ENCODE measurements at places on chromosomes 11 and 22.

GRCh38 chr11:79437278-79437980 is 3.4 kb downstream of the TENM4 start:
- no peak for DNase-seq

- DNase-seq = no peak
Observed at GRCh38 chr11:102304686-102305085, 12.6 kb upstream of the BIRC3 start.

DNA sequence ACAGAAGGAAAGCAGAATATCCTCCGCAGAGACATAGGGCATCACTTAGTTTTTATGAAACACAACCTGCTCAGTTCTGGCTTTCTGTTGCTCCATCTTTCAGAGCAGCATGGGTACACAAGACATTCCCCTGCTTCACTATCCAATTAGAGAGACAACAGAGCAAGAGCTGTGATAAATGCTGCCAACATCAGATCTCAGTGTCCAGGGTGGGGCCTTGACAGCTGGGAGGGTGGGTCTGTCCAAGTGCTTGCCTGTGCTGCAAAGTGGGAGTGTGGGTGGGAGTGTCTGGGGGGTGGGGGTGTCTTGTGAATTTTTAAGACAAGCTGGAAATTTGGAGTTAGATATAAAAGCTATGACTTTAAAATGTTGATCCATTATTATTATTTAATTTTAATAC is 369.6 kb downstream of the TENM4 start:
- DNase-seq = no peak

DNA sequence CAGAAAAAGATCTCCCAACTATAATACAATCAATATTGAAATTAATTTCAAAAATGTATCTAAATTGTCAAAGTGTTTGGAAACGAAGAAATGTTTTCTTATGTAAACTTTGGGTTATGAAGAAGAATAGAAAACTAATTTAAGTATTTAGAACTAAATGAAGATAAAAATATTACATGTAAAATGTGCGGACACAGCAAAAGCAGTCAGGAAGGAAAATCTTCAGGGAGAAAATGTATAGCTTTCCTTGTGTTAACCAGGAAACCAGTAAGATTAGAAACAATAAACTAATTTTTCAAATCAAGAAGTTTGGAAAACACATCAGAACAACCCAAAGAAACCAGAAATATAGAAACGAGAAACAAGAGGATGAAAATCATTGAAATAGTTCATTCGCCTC is 466.5 kb downstream of the BRD1 start:
- DNase-seq = no peak

- DNase-seq = no peak
Observed at GRCh38 chr11:120750647-120751549, 239.3 kb downstream of the GRIK4 start.

DNA sequence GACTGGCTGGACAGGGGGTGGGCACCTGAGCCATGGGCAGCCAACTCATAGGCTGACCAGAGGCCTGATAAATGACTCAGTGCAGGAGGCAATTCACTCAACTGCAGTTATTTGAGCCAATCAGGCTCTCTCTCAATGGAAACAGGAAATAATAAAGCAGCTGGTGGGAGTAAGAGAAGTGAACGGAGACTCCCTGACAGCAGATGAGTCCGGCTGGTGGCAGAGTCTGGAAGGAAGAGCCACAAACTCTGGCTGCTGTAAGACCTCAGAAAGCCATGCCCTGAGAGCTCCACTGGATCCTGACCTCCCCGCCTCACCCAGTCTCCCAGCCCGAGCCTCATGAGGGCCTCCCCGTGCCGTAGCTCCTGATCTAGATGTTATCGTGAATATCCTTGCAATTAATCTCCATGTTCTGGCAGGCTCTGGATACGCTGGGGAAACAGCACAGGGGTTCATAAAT is 69.8 kb downstream of the TRIM29 start:
- no peak for DNase-seq

DNA sequence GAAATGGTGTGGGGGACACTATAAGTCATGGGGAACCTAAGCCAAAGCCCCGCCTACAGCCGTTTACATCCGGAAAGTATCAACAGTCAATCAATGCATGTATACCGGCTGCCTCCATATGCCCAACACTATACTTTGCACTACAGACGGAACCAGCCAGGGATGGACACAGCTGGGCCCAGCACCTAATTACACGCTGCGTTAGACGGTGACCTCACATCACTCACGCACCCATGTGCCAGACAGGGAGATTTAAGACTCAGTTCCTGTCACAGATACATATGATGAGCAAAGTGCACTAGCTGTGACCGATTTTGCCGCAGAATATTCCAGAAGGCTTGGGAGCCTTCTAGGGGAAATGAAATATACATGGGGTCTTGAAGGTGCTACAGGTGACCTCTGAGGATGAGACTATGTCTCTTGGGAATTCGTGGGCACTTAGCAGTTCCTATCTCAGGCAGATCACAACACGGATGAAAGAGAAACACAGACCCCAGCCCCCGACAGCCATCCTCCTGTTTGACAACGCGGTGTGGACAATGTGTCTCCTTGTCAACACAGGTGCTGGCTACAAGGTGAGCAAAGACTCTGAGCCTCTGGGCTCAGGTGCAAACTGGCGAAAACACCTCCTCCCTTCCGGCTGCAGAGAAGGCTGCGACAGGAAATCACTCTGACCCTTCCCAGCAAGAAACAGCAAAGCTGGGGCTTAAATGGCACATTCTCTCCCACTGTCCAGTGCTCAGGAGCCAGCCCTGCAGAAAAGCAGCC is 8.0 kb downstream of the AHNAK start:
- DNase-seq = no peak

GRCh38 chr11:65891219-65892136 is 1.0 kb downstream of the CCDC85B start:
- no peak for DNase-seq

GRCh38 chr11:15101072-15101709 is 13.5 kb upstream of the INSC start:
- DNase-seq = peak; percentile 6

DNA sequence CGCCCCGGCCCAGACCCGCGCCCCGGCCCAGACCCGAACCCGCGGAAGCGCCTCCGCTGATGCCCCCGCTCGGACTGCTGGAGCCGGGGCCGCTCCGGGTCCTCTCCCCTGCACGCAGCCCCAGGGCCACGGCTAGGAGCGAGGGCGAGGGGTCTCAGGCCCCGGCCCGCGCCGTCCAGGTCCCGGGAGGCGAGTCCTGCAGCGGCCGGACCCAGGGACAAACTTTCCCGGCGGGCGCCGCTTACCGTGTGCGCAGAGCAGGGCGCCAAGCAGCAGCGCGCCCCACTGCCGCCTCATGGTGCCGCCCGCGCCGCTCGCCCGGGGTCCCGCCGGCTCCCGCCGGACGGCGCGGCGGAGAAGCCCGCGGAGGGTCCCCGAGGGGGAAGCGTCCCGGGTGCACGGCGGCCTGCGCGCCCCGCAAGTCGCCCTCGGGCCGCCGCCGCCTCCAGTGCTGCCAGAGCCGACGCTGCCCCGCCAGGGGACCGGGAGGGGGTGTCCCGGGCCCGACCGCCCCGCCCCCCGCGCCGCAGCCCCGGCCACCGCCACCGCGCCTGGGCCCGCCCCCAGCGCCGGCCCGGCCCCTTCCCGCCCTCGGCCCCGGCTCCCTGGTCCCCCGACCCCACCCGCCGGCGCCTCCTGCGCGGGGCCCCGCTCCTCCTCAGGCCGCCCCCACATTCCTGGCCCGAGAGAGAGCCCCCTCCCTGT is at the start of gene LRP4:
Gene LRP4 (minus strand): TSS at position 468 of the 705 bp plus-strand sequence. CDS start 171 bp downstream, at position 297.
- no peak for DNase-seq

DNA sequence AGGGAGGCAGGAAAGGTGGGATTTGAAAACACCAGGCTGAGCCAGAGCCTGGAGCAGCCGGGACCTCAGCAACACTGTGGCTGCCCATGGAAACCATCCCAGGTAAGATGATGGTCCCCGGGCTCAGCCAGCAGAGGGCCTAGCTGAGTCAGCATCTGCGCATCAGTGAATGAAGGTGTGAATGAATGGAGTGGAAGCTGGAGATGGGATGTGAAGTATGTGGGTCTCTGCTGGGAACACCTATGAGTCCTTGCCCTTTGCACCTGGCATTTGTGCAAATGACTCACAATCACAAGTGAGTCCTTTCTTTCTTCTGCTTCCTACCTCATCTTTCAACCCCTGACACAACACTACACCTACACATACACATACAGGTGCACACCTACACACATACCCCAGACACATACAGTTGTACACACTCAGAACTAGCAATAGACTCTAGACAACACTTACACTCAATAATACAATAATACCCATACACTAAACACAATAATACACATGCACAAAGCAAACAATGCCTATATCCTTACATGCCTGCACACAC is 62.8 kb upstream of the PRDM11 start:
- no peak for DNase-seq

DNA sequence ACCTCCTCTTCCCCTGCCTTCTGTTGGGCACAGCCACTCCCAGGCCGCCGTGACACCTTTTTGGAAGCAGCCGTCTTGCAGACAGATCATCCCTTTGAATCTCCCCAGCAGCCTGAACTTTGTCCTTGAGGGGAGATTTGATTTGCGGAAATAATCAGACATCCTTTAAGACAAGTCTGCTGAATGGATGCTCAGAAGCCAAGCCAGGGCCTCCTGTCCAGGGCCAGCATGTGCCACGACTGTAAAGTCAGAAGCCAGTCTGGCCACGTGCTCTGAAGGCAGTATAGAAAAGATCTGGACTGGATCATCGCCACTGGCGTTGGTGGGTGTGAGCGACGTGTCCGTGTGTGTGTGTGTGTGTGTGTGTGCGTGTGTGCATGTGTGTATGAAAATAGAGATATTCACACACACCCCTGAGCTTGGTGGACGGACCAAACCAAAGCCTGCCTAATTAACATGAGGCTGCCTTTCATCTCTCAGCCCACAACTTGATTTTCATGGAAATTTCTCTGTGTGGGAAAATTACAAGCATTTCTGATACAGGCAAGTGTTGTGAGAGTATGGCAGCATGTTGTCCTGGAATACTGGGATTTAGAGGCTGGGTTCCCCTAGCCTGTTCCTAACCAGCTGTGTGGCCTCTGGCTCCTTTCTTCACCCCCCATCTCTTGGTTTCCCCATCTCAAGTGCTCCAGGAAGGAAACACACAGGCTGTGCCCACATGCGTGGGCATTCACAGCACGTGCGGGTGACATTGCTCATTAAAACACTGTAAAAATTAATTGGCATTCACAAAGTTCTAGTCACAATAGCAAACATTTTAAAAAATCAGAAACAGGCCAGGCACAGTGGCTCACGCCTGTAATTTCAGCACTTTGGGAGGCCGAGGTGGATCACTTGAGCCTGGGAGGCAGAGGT is 61.8 kb upstream of the WNT7B start:
- no peak for DNase-seq

GRCh38 chr11:77203901-77204753 is 76.1 kb downstream of the MYO7A start:
- DNase-seq = no peak

- no peak for DNase-seq
Observed at GRCh38 chr11:128201801-128202200, 385.6 kb downstream of the ETS1 start.

GRCh38 chr11:84471501-84471900 is 1155.6 kb downstream of the DLG2 start:
- no peak for DNase-seq

GRCh38 chr11:60771879-60772525 is 13.1 kb upstream of the MS4A10 start:
- DNase-seq = no peak

DNA sequence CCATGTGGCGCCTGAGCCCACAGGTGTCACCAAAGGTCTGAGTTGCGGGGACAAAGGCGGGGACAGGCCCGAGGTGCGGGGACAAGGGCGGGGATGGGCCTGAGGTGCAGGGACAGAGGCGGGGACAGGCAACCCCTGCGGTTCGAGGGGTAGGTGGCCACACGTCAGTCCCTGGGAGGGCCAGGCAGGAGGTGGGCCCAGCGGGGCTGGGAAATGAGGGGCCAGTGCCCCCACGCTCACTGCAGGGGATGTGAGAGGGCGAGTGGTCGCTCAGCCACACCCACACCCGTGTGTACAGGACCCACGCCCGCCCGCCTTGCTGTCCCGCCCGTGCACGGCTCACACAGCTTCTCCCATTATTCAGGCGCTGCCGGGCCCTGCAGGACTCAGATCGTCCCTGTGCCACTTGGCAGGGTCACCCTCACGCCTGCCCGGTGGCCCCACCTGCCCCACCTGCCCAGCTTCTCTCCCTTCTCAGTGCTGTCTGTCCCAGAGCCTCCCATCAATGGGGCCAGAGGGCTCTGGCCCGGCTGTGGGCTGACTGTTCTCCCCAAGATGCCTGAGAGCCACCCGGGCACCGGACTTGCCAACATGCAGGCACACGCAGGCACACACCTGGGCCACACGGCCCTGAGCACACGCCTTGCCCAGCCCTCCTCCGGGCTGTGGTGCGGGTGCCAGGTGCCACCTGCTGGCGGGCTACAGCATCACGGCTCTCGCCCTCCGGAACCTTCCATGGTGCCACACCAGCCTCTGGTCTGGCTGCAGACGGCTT is 14.2 kb upstream of the MUC6 start:
- peak; percentile 28 for DNase-seq

DNA sequence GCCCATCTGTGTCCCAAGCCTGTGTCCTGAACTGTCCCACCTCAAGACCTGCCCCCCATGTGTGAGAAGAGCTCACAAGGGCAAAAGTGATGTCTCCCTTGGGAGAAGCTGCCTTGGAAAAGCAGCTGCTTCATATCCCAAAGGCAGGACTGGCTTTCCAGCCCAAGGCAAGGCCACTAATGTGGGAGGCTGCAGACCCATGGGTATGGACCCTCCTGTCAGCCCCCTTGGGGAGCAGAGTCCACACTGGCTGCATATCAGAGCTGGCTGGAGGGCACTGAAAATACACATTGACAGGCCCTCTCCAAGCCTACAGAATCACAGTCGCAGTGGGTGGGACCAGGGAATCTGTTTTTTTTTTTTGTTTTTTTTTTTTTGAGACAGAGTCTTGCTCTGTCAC is 2.7 kb downstream of the PELI3 start:
- DNase-seq = no peak

DNA sequence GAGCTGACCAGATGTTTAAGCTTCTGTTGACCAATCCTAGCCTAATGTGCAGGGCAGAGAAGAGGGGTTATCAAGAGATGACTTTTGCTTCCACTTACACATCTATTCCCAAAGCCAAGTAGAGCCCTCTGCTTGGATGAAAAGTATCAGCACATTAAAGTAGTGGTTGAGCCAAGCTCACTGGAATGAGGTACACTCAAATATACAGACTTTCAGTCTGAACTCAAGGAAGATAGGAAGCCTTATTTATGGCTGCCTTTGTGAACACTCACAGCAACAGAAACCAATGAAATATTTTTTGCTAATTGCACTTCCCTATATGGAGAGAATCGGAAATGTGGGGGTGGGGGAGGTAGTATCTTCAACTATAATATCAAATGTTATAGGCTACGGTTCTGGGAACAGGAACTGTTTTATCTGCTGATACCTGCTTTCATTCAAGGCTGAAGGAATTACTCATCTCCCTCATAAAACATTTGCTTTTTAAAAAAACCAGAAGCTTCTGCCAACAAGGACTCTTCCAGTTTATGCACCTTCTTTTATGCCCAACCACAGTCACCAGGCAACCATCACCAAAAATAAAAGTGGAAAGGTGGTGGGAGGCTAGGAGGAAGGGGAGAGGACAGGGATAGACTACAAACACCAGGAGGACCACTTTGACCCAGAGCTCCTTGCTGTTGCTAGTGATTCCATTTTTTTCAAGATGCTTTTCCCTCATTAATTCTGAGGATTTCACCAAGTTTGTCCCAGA is 91.2 kb downstream of the CLPB start:
- no peak for DNase-seq

Data from stimulated activated CD8-positive, alpha-beta memory T cell treated with anti-CD3 and anti-CD28 coated beads, Interleukin-4, amount 100 ng/mL, for 1 hour (primary cell).